Keratinocyte (primary cell): ENCODE measurements at places on chromosomes 7 and 10.

GRCh38 chr7:131495669-131496498 is 60.5 kb downstream of the PODXL start:
- DNase-seq = no peak

GRCh38 chr7:30912021-30912730 is 523 bp downstream of the AQP1 start:
- no peak for DNase-seq

DNA sequence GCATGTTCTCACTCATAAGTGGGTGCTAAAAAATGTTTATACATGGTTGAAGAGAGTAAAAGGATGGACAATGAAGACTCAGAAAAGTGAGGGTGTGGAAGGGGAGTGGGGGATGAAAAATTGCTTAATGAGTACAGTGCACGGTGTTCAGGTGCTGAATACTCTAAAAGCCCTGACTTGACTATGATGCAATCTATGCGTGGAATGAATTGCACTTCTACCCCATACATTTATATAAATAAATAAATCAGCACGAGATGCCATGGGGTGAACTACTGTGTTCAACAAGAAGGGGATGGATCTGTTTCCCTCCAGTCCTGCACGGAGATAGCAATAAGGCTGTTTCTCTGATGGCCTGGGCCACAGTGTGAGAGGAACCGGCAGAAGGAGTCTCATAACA is 254.3 kb upstream of the LYZL1 start:
- DNase-seq = no peak

DNA sequence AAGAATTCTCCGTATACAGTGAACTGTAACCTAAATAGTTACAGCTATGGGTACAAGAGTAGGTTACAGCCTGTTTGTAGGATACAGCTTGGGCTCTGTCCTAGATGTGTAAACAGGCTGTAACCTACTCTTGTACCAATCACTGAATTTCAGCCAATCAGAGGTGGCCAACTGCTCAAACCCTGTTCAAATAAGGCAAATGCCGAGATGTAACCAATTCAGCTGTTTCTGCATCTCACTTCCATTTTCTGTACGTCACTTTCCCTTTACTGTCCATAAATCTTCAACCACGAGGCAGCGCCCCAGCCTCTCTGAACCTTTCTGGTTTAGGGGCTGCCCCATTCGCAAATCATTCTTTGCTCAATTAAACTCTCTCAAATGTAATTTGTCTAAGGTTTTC is 8.3 kb upstream of the MMP21 start:
- DNase-seq = no peak

DNA sequence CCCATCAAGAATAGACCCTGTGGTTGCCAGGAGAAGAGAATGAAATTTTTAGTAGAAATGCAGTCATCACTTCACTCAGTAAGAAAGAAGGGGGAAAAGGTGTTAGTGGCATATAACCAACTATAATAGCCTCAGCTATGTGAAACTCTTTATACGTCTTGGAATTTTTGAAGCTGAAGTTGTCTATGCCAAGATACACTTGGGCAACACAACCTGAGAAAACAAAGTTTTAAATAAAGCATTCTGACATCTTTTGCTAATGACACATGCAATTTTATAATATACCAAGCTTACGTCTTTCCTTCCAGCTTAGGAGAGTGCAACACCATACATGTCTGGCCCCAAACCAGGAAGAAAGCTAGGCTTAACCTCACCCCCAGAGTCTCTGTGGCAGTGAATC is 40.8 kb upstream of the ZNF438 start:
- DNase-seq = no peak

GRCh38 chr10:3687510-3688081 is 97.4 kb downstream of the KLF6 start:
- DNase-seq = no peak

GRCh38 chr10:133280391-133281059 is 3.9 kb upstream of the ADAM8 start:
- no peak for DNase-seq

DNA sequence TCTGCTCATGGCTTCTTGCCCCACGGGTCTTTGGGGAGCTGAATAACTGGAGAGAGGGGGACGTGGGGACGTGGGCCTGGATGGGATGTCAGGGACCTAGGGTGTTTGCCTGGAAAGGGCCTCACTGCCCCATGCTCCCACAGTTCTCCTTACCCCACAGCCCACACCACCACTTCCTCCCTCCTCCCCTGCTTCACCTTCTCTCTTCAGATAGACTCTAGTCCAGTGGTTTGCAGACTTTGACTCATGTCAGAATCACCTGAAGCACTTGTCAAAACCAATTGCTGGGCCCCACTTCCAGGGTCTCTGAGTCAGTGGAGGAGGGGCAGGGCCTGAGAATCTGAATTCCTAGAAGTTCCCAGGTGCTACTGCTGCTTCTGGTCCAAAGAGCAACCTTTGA is 327.4 kb downstream of the RPS24 start:
- DNase-seq = no peak

DNA sequence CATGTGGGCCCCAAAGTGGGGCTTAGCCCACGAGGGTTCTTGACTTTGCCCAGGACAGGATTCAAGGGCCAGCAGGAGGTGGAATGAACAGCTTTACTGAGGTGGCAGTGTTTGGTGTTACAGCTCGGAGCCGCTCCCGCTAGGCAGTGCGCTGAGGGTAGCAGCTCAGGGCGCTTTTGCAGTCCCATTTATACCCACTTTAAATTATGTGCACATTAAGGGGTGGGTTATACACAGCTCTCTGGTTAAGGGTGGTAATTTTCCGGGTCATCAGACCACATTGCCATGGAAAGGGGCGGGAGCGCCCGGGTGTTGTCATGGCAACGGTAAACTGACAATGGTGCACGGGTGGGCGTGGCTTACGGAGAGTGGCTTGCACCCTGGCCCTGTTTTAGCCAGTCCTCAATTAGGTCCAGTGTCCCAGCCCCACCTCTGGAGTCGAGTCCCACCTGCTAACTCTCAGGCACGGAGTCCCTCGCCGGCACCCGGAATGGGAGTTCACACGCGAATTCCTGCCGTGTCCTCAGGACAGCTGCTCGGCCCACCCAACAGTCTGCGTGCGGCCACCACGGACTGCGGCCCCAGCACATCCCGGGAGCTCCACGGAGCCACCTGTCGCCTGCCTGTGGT is 58.2 kb upstream of the PDGFA start:
- DNase-seq = no peak

DNA sequence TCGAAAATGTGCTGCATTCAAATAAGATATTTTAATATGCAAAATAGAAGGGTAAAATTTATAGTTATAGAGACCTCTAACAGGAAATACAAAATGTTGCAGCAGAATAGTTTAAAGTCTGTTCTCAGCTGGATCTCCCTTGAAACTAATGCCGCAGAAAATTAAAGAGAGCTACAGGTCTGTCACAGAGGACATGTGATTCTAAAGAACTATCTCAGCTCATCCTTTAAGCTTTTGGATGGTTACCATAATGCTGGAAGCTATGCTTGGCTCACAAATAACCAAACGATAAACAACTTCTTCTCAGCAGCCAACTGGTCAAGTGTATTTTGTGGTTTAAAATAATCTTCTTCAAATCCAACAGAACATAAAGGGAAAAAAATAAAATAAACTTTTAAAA is 353.0 kb downstream of the PARD3 start:
- no peak for DNase-seq

DNA sequence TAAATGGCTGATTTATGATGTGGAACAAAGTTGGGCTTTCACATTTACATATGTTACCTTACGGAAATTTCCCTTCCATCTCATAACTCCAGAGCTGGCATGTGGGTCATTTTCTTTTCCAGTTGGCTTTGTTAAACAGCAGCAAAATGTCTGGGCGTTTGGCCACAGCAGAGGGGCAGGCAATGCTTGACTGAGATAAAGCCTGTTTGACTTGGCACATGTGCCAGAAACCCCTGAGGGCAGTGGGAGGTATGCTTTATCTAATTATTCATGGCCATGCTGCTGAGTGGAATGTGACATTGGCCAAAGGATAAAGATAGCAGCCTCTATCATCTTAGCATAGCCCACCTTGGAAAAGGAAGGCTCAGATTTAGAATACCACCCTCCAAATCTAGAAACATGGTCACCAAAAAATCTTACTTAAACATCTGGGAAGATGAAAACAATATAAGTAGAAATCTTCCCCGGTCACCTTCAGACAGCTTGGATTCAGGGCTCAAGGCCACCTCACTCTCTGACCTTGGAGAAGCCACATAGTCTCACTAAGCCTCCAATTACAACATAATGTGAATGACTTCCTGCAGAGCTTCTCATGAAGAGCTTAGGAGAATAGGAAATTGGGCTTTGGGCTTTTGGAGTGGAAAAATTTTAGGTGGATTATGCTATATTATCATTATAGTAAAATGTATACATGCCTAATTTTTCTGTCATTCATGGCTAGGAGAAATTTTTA is 101.5 kb downstream of the GRM3 start:
- no peak for DNase-seq

DNA sequence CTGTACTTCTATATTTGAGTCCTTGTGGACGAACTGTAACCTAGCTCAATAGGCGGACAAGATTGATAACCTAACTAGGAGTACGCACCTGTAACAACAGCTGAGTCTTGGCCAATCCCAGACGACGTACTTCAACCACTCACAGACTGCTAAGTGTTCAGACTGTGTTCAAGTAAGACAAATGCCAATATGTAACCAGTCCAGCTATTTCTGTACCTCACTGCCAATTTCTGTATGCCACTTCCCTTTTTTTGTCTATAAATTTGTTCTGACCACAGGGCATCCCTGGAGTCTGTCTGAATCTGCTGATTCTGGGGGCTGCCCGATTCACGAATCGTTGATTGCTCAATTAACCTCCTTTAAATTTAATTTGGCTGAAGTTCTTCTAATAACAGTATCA is 32.2 kb downstream of the HACD1 start:
- DNase-seq = no peak

- DNase-seq = no peak
These were observed 54.5 kb downstream of the WDR37 start for GRCh38 chr10:1110674-1111119.

DNA sequence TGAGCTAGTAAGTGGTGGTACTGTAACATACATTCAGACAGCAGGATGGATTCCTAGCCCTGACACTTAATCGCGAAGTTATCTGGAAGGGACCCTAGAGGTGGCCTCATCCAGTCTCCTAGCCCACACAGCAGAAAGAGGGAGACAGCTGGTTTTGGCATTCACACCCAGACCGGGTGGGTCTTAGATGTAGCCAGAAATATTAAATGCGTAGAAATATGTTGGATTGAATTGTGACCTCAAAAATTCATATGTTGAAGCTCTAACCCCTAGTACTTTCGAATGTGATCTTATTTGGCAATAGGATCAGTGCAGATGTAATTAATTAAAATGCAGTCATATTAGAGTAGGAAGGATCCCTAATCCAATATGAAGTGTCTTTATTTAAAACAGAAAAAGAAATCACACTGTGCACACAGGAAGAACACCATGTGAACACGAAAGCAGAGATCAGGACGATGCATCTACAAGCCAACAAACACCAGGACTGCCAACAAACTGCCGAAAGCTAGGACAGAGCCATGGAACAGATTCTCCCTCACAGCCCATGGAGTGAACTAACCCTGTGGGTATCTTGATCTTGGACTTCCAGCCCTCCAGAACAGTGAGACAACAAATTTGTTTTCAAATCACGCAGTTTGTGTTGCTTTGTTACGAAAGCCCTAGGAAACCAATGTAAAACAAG is 2.9 kb upstream of the XPNPEP1 start:
- no peak for DNase-seq

DNA sequence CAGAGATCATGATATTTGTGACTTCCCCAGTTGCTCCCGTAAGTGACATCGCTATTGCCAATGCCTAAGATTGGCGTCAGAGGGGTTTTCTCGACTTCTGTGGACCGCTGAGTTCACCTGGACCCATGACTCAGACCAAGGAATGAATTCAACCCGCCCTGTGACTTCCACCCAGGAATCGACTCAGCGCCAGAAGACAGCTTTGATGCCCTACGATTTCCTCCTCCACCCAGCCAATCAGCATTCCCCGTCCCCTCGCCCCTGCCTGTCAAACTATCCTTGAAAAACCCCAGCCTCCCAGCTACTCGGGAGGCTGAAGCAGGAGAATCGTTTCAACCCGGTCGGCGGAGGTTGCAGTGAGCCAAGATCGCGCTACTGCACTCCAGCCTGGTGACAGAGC is 58.3 kb downstream of the MICALL2 start:
- no peak for DNase-seq

- no peak for DNase-seq
These were observed 224.7 kb upstream of the ADARB2 start for GRCh38 chr10:1961989-1962388.

GRCh38 chr10:71746344-71747037 is 26.8 kb downstream of the VSIR start:
- no peak for DNase-seq

- no peak for DNase-seq
These were observed 436.8 kb upstream of the C7orf33 start for GRCh38 chr7:148153616-148154284.

GRCh38 chr7:137935884-137936508 is 65.9 kb downstream of the CREB3L2 start:
- no peak for DNase-seq

- no peak for DNase-seq
These were observed 11.6 kb downstream of the BET1 start for GRCh38 chr7:93992421-93993110.

DNA sequence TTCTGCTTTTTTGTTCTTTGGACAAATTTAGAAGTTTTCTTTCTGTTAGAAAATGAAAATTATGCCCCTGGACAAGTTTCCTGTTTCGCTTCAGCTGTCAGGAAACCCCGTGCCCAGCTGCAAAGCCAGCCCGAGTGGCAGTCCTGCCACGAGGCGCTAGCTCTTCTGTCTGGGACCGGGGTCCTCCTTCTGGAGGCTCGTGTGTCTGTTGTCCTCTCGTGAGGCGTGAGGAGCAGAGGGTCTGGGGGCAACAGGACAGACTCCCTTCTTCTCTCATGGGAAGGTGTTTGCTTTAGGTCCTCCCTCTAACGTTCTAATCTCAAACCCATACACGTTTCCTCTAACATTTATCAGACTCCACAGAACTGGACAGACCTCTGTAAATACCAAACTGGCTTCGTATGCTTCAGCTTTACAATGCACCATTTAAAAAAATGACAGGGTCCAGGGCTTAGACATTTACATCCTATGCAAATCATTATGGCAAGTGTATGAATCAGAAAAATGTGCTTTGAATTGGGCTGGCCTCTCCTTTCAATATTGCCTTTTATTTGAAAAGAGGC is 184.5 kb upstream of the SHH start:
- no peak for DNase-seq

DNA sequence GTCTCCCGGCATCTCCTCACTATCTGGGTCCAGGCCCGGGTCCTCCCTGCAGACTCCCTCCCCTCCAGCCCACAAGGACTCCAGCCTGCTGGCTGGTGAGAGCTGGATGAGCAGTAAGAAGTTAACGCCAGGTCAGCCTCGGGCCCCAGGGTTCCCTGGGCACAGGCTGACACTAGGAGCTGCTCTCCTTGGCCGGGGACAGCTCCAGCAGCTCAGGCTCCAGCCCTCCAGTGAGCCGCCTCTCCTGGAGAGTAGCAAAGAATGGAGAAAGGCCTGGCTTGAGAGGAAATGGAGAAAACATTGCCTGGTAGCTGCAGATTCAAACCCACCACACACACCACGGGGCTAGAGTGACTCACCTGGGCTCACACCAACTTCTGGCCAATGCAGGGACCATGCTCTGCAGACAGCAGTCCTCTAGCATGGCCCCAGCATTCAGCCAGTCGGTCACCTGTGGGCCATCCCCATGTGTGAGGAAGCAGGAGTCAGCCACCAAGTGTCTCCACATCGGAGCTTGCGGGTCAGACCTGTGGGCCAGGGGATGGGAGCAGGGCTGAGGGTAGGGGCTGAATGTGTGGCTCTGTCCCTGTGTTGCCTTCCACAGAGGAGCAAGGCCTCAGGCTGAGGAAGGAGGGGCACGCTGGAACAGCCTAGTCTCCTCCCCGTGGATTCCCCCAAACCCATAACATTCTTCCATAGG is 6.5 kb downstream of the SAP25 start:
- DNase-seq = no peak

- no peak for DNase-seq
These were observed 171.3 kb downstream of the TPST1 start for GRCh38 chr7:66376264-66376945.
